RCC 7860 (cell line): ENCODE measurements at places on chromosomes 1 and 21.

- DNase-seq = no peak
Observed at GRCh38 chr1:30198451-30198760, 525.0 kb downstream of the MATN1 start.

DNA sequence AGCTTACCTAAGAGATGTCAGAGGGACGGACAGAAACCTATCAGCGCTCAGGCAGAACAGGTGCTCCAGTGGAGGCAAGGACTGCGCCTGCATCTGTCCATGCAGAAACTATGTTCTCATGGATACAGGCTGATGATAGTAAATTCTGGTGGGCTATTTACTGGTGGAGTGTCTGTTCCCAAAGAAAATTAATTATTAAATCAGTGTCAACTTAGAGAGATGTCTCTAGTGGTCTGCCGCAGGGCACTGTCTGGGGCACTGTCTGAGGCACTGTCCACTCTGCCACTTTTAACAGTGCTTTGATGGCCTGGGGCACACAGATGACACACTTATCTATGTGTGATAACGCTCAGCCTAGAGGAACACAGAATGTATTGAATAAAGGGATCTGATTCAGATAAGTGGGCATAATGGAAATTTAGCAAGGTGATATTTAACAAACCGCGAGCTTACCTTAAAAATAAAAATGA is 148.1 kb downstream of the RGS7 start:
- no peak for DNase-seq

DNA sequence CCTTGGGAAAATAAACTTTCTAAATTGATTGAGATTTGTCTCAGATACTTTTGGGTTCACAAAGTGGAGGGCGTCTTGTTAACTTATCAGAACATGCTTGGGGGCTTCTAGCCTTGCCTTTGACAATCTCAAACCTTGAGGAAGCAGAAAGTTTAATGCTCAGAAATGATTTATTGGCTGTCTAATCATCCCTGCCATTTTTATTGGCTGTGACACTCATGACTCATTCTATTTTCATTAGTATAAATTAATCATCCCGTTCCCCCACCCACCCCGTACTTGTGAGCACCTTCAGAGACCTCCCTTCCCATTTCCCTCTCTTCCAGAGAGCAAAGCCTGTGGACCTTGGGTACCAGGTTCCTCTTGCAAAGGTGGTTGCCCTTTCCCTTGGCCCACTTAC is 87.1 kb downstream of the FGGY start:
- no peak for DNase-seq

DNA sequence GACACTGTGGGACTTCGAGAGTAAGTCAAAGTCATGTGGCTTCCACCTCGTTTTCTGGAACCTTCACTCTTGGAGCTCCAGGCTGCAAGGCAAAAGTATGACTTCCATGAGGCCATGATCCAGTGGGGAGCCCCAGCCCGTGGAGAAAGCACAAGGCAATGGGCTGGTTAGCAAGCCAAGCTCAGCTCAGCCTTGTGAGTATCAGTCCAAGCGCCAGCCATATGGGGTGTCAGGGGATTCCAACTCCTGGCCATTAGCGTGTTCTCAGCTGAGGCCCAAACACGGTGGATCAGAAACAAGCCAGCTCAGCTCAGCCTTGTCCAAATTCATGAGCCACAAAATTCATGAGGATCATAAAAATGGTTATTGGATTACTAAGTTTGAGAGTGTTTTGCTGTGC is 261.0 kb downstream of the RHOU start:
- DNase-seq = no peak

GRCh38 chr1:235854347-235854746 is 12.4 kb downstream of the LYST start:
- no peak for DNase-seq

DNA sequence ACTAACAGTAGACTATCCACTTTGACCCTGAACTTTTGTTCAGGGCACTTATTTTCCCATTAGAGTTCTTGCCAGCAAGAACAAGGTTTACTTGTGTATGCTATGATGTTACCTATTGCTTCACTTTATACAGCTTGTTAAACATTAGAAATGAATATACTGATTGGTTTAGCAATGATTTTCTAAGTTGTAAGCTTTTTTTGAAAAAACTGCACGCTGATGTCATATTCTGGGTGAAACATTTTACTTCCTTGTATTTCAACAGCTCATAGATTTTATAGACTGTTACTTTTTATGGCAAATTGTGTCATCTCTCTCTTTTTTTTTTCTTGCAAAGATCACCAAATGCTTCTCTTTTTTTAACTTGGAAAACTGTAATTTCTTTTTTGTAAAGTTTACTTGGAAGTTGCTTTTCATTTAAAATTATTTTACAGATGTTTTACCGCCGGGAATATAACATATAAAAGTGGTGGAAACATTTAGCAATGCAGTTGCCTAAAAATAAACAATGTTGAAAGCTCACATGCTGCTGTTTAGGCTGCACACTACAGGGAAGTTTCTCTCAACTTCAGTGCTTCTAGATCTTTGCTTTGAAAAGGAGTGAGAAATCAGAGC is 215.3 kb upstream of the NFIA start:
- no peak for DNase-seq

GRCh38 chr1:171254859-171255258 is 6.6 kb downstream of the FMO1 start:
- no peak for DNase-seq

- DNase-seq = peak; percentile 70
Observed at GRCh38 chr1:23544444-23545389, 13.7 kb upstream of the E2F2 start.
